AG04450 (cell line): ENCODE measurements at places on chromosomes 5 and 9. TPM values are rescaled to one million over a fixed set of nuclear protein-coding genes. Genes with fewer than 3 reads are reported as not detected.

The TICAM2 gene
- polyA plus RNA-seq, result 2.3 and 4.3 TPM in 2 replicates

GRCh38 chr5:177311392-177311722 is 341 bp downstream of the MXD3 start:
- no peak for DNase-seq

GRCh38 chr9:113542006-113542405 is 78.5 kb downstream of the RGS3 start:
- DNase-seq, result no peak

DNA sequence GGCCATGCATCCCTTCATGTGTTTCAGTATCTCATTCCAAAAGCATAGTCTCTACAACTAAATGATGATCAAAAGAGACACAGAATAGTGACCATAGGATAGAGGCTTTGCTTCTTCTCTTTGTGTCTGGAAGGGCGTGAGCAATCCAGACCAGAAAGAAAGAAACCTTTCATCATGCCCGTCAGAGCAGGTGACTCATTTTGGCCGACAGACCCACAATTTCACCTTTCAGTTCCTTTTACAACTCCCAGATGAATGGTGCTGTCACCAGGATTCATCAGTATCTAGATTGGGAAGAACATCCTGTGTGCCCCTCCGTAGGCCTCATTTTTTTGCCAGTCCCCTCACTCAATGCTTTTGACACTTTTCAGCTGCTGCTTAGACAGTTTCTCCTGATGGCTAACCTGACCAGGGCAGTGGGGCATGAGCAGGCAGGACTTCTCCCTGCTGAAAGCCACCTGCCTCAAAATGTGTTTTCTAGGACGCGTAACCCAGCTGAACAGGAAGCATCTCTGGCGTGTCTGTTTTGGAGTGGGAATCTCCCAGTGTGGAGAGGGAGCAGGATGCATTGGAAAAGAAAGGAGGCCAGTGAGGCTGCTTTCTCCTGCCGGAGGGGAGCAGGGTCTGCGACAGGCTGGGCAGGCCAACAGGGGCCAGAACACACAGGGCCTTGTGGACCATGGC is 21.2 kb downstream of the ABLIM3 start:
- no peak for DNase-seq

GRCh38 chr5:151461312-151461711 is 13.9 kb downstream of the SLC36A1 start:
- no peak for DNase-seq

- no peak for DNase-seq
Measured at GRCh38 chr9:99389087-99390033, 167.3 kb downstream of the SEC61B start.

DNA sequence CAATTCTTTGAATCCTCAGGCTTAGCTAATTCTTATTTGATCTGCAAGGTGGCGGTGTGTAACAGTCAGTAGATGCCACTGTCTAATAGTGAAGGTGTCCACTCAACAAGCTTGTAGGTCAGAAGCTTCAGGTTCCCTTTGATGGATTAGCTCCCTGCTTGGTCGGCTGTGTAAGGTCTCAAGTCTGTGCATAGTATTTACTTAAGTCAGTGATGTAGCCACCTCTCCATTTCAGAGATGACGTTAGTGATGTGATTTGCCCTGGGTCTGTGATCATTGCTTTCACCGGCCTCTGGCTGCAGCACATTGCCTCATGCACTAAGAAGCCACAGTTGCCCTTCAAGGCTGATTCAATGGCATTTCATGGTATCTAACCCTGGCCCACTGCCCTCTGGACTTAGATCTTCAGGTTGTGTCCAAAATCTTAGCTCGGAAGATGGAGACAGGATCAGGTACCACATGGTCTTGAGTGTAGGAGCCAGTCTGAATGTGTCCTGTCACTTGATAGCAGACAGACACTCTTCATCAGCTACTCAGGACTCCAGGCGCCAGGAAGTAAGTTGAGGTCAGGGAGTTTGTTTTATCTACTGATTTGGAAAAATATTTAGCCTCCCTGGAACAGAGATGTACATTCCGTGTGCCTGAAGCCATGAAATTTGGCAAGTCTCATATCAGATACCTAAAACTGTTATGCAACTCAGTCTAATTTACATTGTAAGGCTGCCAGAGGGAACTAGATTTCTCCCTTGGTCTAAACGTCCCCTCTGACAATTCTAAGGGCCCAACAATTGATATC is 42.9 kb downstream of the SUB1 start:
- peak; percentile 30 for DNase-seq

The IL3 gene
- polyA plus RNA-seq, result not detected in 2 replicates

DNA sequence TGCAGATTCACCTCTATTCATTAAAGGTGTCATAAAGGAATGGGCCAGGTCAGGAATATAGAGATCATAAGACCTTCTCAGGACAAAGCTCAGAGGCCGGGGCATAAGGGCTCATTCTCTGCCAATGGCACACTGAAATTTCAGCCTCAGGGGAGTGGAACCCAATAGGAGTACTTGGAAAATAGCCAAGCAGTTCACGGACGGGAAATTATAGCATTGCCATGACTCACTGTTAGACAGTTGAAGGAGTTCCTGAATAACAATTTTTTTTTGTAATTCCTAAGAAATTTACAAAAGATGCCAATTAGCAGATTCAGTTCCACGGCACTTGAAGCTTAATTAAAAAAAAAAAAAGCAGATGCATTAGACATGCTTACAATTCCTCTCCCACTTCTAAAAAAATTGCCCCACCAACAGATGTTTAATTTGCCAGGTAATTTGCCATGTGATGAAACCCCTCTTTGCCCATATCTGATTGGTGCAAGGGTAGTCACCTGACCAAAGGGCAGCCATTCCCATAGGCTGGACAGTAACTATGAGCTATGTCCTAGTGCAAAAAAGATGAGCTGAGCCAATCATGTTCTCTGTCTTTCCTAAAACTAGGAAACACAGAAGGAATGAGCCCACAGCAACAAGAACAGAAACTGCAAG is 58.6 kb downstream of the PTCD2 start:
- peak; percentile 46 for DNase-seq

The GLDC gene
- polyA plus RNA-seq, result 0.17 and 0.20 TPM in 2 replicates

The PITX1 gene
- polyA plus RNA-seq, result 72.1 and 102 TPM in 2 replicates

- no peak for DNase-seq
Measured at GRCh38 chr9:10045598-10045997, 567.2 kb downstream of the PTPRD start.

- DNase-seq, result no peak
Measured at GRCh38 chr5:15525703-15526275, 25.8 kb downstream of the FBXL7 start.

DNA sequence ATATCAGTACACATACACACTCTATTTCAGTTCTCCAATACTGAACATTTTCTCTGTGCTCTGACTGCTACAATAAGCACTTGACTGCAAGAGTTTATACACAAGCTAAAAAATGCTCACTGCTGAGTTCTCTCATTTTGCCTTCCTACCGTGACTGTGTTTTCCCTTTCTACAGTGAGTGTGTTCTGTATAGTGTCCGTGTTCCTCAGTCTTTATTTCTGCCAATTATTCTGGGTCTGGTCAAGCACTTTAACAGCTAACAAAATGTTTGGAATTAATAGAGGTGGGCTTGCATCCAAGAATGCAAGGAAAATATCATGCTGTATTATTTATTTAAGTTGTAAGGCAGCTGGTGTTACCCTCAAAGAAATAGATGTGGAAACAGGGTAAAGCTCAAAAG is 217.0 kb upstream of the NREP start:
- no peak for DNase-seq

The FOXD1 gene
- 7.5 and 8.4 TPM in 2 replicates for polyA plus RNA-seq

GRCh38 chr5:35345222-35345621 is 114.9 kb upstream of the PRLR start:
- DNase-seq, result no peak

GRCh38 chr5:58775701-58776262 is 192.9 kb downstream of the RAB3C start:
- DNase-seq, result no peak

DNA sequence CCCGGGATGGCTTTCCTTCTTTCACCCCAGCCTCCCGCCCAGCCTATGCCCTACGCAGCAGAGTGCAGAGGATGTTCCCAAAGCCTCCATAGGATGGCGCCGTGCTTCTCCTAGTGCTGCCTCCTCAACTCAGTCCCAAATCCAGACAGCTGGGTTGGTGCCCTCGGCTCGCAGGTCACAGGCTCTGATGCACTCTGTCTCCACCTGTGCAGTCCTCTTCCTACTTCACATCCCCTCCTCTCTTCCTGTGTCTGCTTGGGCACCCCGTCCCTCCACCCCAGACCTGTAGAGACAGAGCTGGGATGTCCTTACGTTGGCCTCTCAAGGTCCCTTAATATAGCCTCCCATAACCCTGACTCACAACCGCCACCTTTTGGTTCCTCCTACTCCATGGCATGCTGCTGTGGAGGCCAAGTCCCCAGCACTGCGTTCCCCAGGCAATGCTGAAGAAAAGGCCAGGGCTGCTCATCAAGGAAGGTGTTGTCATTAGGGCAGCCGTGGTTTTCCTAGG is 314.4 kb downstream of the GADD45G start:
- no peak for DNase-seq

DNA sequence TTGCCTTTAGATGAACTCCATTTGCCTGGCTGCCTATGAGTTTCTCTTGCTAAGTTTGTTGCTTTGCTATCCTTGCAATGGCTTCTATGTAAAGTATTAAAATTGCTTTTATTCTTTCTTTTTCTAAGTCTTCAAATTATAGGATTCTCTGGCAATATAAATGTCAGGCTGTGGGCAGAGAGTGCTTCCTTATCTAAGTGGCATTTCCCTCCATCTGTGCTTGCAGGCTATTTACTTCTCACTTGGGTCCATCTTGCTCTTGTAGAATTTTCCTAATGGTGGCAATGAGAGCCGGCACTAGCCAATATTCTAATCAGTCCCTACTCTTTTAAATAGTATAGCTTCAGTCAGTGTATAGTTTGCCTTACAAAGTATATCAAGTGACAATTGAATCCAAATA is 63.3 kb downstream of the FAM174A start:
- no peak for DNase-seq

GRCh38 chr5:106862450-106863193 is 808.1 kb downstream of the EFNA5 start:
- peak; percentile 42 for DNase-seq

DNA sequence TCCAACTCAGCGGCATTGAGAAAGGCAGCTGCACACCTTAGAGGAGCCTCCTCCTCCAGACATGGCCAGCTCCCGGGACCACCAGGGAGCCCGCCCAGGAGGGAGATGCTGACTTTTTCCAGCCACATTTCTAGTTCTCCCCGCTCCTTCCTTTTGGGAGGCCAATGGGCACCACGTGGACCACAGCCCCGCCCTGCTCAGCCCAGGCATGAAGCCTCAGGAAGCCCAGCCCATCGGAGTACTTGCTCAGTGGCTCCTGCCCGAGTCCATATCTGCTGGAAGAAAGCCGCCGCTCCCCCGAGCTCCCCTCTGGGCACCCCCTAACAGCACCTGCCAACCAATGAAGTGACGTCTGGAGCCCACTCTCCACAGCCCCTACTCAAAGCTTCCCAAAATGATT is 52.4 kb downstream of the SMIM23 start:
- no peak for DNase-seq

The GAPVD1 gene
- polyA plus RNA-seq, result 22.1 and 25.8 TPM in 2 replicates

DNA sequence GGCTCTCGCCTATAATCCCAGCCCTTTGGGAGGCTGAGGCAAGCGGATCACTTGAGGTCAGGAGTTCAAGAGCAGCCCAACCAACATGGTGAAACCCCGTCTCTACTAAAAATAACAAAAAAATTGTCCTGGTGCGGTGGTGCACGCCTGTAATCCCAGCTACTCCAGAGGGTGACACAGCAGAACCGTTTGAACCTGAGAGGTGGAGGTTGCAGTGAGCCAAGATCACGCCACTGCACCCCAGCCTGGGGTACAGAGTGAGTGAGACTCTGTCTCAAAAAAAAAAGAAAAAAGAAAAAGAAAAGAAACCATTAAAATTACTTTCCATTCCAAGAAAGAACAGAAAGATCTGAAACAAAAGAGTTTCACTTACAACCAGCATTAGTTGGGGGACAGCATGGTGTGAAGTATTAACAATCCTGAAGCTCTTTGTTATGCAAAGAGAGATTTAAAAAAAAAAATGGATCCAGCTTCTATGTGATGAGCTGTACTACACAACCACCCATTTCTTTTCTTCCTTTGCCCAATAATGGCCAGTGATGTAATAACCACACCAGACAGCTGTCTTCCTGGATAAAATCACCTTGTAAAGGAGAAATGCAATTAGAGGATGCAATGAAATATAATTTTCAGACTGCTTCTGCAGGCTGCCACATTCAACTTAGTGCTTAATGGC is 76.9 kb downstream of the MED27 start:
- DNase-seq, result no peak

- no peak for DNase-seq
Measured at GRCh38 chr5:147522435-147522834, 12.6 kb upstream of the DPYSL3 start.

DNA sequence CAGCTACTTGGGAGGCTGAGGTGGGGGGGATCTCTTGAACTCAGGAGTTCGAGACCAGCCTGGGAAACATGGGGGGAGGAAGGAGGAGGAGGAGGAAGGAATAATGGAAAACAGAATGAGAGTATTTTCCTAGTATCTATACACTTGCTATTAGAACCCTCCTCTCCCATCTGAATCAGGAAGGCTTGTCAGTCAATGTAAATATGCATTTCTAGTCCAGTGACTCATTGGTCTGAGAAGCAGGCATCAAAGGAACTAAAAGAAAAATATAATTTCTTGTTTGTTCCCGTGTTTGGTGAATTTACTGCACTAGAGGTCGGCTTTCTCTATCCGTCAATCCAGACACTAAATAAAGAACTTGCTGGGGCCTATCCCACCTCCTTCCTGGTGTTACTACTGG is 88.6 kb downstream of the AGTPBP1 start:
- DNase-seq, result no peak

- no peak for DNase-seq
Measured at GRCh38 chr9:125549891-125550885, 156.8 kb downstream of the MAPKAP1 start.

DNA sequence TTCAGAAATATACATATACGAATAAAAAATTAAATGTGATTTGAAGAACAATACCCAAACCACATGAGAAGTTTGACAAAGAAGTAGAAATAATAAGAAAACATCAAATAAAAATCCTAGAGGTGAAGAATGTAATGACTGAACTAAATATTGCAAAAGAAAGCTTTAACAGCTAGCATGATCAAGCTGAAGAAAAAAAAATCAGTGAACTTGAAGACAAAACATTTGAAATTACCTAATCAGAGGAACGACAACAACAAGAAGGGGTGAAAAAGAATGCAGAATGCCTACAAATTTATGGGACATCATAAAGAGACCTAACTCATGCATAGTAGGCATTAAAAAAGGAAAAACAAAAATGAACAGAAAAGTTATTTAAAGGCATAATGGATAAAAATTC is 60.5 kb upstream of the SPEF2 start:
- no peak for DNase-seq
